ENCODE measurements at places on chromosomes 7 and 10. TPM values are rescaled to one million over a fixed set of nuclear protein-coding genes. Genes with fewer than 3 reads are reported as not detected.

The CCL24 gene
- total RNA-seq: not detected

The C10orf53 gene
- not detected for total RNA-seq

The BMPER gene
- 0.44 TPM for total RNA-seq

The TFR2 gene
- under 0.01 TPM for total RNA-seq

DNA sequence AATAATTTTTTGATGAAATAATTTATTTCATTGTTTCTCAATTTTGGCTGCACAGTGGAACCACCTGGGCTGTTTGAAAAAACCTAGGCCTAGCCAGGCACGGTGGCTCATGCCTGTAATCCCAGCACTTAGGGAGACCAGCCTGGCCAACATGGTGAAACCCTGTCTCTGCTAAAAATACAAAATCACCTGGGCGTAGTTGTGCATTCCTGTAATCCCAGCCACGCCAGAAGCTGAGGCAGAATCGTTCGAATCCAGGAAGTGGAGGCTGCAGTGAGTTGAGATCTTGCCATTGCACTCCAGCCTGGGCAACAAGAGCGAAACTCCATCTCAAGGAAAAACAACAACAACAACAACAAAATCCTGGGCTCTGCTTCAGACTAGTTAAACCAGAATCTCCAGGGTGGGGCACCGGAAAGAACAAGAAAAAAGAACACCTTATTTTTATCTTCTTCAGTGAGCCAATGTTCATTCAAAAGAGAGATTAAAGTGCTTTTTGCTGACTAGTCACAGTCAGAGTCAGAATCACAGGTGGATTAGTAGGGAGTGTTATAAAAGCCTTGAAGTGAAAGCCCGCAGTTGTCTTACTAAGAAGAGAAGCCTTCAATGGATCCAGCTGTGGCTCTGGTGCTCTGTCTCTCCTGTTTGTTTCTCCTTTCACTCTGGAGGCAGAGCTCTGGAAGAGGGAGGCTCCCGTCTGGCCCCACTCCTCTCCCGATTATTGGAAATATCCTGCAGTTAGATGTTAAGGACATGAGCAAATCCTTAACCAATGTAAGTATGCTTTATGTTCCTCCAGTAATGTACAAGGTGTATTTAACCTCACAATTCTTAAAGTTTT is at the start of gene CYP2C18:
Gene CYP2C18, plus strand, starts transcription at position 516 of the 841 bp plus-strand sequence. Its CDS starts 91 bp downstream, at position 607.
- DNase-seq: no peak
